ENCODE measurements at places on chromosomes 3 and 15.

DNA sequence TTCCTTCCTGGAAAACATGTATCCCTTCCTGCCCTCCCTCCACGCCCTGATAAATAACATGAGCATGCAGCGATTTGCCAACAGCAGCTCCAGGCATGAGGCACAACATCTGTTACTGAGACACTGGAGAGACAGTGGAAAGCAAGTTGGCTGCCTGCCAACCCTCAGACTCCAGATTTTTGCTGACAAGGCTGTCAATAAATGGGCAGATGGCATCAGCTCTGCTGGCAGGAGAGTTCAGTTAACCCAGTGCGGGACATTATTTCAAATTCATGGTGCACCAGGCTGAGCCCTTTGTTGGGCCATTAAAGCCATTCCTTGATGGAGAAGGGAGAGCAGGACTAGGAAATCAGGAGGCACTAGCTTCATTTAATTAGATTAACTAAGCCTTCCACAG lies 293.3 kb downstream of the MEX3B start:
- DNase-seq = peak; percentile 82

GRCh38 chr15:78212546-78213424 lies 21.6 kb downstream of the ACSBG1 start:
- DNase-seq = peak; percentile 35

- DNase-seq = no peak
These were observed 774.3 kb upstream of the NR2F2 start for GRCh38 chr15:95556225-95556624.

DNA sequence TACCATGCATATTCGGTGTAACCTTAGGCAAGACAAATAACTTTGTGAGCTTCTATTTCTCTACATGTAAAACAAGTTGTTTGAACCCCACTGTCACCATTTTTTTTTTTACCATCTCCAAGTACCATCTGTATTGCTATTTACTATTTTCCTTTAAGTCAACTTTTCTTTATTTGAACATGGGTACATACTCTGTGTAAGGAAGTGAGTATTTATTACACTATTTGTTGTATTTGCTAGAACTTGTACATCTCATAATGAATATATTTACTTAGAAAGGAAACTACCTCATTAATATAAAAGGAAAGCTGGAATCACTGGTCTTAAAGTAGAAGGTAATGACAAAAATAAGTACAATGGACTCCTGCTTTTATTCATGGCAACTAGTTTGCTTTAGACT lies 69.9 kb downstream of the WNT5A start:
- DNase-seq = no peak

- no peak for DNase-seq
These were observed 80.3 kb downstream of the IL1RAP start for GRCh38 chr3:190594171-190594570.

- peak; percentile 64 for DNase-seq
These were observed 155.4 kb downstream of the ADAMTSL3 start for GRCh38 chr15:83809345-83809744.

- no peak for DNase-seq
These were observed 665.2 kb downstream of the DIPK2A start for GRCh38 chr3:144636833-144637232.

DNA sequence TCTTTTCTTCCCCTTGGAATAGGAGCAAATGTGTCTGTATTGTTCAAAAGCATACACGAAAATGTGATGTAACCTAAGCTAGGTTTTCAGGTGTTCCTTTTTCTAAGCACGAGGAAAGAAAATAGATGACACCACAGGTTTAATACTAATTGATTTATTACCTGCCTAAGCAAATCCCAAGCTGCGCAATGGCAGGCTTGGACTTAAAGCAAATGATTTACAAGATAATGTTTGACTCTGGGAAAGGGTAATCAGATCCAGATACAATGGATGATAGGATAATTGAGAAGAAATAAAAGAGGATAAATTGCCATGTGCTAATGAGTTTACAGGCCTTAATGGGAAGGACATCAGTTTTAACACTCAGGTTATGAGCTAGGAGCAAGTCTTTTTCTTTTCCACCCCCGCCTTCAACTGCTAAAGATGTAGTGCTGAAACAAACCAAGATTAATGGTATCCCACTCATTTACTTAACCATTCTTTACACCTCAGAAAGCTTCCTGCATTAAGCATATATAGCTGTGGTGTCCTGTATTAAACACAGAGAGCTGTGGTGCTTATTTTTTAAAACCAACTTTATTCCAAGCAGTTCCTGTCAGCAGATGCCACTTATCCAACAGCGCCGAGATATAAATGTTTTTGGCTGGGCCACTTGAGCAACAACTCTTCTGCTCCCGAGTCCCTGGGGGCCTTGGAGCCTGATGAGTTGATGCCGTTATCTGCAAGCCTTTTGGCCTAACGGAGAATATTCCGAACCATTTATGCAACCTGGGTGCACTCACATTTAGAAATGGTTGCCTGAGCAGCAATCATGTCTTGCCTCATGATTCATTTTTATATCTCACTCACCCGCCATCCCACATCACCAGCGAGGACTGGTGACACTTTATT lies 205.5 kb downstream of the MECOM start:
- no peak for DNase-seq

DNA sequence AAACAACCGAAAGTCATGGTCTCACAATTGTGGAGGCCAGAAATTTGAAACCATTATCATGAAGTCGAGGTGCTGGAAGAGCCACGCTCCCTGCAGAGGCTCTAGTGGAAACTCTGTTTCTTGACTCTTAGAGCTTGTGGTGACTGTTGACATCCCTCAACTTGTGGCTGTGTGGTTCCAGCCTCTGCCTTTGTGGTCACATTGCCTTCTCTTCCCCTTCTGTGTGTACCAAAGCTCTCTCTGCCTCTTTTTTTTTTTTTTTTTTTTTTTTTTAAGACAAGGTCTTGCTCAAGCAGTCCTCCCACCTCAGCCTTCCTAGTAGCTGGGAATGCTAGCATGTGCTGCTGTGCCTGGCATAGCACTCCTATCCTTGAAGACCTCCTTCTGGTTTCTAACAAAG lies 48.7 kb upstream of the CRTC3 start:
- no peak for DNase-seq

- DNase-seq = no peak
These were observed 17.1 kb upstream of the CSTA start for GRCh38 chr3:122307976-122308375.

DNA sequence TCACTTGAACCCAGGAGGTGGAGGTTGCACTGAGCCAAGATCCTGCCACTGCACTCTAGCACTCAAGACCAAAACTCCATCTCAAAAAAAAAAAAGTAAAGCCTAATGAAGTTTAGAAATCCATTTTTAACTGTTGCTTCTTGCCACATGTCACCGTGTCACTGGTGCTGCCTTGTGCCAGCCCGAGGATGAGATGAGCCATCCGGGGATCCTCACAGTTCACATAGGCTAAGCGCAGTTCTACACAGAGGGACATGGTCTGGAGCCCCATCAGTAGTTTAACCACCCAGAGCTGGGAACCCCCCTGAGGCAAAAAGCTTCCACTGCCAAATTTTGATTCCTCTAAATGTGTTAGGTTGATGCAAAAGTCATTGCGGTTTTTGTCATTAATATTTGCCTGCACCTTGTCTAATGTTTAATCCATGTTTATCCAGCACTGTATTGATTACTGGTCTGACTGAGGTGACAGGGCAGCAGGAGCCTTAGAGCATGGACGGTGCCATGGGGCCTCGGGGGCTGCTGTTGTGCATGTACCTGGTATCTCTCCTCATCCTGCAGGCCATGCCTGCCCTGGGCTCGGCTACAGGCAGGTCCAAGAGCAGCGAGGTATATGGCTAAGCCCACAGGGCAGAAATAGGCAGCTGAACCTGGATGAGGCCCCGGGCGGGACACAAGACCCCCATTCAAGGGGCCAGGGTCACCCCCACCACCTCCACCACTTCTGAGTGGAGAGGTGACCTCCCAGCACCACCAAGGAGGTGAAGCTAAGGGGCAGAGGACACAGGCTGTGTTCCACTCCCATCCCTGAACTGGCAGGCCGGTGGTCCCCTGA lies at the start of gene ITIH1:
Gene ITIH1, plus strand, starts transcription at position 473 of the 832 bp plus-strand sequence. Its CDS starts 17 bp downstream, at position 490.
- no peak for DNase-seq

DNA sequence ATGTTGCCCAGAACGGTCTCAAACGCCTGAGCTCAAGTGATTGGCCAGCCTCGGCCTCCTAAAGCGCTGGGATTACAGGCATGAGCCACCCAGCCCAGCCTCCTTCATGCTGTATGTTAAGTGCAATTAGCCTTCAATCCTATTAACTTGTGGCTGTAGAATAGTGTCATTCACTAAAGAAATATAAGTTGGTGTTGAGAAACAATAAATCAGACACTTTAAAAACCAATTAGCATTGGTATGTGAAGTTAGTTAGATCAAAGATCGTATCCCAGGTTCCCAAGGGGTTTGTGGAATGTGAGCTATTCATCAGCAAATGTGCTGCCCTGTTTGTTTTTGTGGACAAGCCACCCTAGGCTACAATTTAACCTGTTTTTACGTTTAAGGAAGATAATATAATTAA lies 11.0 kb upstream of the PIK3CB start:
- no peak for DNase-seq

DNA sequence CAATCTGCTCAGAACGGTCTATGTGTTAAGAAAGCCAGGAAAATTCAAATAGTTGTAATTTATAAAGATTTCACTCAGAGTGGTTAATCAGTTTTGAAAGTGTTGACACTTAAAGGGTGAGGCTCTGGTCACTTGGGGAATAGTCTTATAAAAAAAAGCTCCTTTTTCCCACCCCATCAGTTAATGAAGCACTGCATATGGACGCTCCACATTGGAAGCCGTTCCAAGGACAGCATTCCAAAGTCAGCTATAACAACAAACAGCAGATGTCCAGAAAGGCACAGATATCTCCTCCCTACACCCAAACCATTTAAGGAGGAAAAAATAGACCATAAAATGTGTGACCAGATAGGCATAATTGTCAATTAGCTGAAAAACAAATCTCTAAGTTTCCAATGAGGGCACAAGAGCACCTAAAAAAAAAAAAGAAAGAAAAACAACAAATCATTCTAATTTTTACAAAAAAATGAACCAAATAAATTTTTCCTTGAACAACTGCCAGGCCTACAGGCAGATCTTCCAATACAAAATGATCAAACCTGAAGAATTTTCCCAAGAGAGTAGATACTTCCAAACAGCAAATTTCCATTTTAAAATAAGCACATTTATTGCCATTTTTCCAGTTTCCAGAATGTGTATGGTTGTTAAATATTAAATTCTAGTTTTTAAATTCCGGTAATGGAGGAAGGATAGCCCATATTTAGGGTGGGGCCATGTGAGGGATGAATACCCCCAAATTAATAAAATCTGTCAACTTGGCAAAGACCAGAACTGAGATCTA lies 198.3 kb downstream of the ERC2 start:
- DNase-seq = no peak

- DNase-seq = peak; percentile 68
These were observed at the start of gene CCDC9B for GRCh38 chr15:40340740-40341400. TSS of gene CCDC9B (minus strand) at chr15:40340939. CDS start at chr15:40340819, 120 bp downstream.

DNA sequence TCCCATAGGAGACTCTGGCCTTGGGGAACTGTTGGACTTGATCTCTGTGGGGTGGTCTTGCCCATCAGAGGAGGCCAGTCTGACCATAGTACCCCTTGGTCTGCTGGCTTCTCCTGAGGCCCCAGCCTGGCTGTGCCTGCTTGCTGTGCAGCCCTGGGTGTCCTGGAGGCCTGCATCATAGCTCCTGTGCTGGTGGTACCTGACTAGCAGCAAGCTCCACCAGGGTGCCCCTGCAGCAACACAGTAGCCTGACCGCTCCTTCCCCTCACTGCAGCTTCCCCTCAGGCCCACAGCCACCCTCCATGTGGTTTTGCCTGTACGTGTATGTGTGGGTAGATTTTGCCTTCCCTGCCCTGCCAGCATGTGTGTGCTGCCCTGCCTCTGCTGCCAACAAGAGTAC lies 85.6 kb upstream of the TTC14 start:
- DNase-seq = no peak

DNA sequence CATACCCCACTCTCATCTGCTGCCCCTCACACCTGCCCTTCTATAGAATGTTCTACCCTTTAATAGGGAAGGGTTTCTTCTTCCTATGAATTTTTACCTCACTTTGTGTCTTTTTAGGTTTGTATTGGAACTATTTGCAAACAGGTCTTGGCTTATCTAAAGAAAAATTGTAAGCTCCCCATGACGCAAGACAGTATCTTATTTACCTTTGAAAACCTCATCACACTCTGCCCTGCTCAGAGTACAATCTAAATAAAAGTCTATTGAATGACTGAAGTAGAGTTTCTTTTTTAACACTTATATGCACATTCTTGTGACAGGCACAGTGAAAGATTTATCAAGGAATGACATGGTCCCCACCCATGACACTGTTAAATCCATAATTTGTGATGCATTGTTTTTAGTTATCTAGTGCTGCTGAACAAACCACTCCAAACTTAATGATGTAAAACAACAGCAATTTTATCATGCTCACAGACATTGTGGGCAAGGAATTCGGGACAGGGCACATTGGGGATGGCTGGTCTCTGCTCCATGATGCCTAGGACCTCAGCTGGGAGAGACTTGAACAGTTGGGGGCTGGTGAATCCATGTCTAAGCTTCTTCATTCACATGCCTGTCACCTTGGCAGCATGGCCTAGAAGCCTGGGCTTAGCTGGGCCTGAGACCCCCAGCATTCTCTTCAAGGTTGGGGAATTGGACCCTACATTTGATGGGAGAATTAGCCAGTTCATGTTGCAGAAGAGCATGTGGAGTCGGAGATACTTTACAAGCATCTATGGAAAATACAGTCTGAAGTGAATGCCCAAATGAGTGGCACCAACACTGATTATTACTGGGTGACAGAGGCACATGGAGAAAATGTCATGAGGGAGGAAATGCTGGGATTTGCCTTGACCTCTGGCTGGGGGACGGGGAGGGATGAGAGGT lies 252.2 kb upstream of the CTDSPL start:
- DNase-seq = no peak

- no peak for DNase-seq
These were observed 95.0 kb upstream of the NEDD4 start for GRCh38 chr15:56088389-56088788.

GRCh38 chr3:72320955-72321303 lies 527.3 kb downstream of the SHQ1 start:
- DNase-seq = no peak

GRCh38 chr3:23169551-23169950 lies 33.6 kb upstream of the UBE2E2 start:
- DNase-seq = no peak

GRCh38 chr3:112651071-112651470 lies 10.1 kb upstream of the CCDC80 start:
- DNase-seq = no peak

DNA sequence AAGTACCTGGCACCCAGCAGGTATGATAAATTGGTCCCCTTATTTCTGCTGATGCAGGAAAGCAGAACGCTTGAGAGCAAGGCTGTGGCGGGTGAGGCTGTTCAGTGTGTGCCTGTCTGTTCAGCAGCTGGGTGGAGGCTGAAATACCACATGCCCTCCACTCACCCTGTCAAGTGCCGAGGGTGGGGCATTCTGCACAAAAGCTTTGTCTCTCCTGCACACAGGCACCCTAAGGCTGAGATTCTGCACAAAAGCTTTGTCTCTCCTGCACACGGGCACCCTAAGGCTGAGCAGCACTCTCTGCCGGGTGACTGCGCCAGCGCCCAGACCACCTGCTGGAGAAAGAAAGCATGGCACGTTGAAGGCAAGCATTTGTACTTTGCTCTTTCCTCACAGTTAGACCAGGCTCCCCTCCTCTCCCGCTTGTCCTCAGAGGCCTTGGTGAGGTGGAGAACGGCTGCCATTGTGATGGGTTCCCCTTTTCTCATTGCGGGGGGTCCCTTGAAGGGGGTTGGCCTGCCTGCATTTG lies 97.5 kb downstream of the BDH1 start:
- peak; percentile 38 for DNase-seq

- no peak for DNase-seq
These were observed 689.9 kb downstream of the TUSC7 start for GRCh38 chr3:117399311-117400078.

GRCh38 chr3:125192190-125193035 lies 20.1 kb downstream of the SLC12A8 start:
- no peak for DNase-seq

GRCh38 chr3:155031186-155031585 lies 48.9 kb upstream of the MME start:
- DNase-seq = no peak

Measured in foreskin keratinocyte (primary cell).